BJ (cell line): ENCODE measurements at places on chromosomes 12 and 14. TPM values are rescaled to one million over a fixed set of nuclear protein-coding genes. Genes with fewer than 3 reads are reported as not detected.
A peak's percentile ranks its signal among the peaks of the same experiment; 100 is the strongest.

DNA sequence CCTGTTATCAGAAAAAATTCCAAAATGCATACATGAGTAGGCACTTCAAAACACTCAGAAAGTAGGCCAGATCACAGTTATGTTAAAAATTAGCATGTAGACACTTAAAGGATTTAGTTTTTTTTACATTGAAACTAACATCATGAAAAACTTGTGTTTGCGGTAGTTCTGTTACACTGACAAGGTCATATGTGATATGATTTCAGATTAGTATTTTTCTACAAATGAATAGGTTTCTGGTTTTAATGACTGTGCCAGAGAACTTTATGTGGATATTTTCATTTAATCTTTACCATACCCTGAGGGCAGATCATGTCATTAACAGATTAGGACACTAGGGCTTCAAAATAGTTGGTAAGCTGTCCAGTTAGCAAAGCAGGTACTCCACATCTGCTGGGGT is 20.7 kb downstream of the YARS2 start:
- DNase-seq, result no peak

DNA sequence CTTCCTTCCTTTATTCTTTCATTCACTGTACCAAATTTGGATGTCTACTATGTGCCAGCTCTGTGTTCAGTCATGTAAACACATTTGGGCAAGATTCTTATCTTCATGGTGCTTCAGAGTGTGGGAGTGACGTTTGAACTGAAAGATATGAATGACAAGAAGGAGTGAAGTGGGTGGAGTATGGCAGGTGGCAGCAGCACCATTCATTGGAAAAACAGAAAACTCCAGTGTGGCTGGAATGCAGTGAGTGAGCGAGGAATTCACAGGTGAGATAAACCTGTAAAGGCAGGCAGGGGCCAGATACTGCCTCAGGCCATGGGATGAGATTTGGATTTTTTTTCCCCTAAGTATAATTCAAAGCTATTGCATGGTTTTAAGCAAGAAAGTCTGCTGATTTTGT is 140.7 kb upstream of the CCDC198 start:
- no peak for DNase-seq

DNA sequence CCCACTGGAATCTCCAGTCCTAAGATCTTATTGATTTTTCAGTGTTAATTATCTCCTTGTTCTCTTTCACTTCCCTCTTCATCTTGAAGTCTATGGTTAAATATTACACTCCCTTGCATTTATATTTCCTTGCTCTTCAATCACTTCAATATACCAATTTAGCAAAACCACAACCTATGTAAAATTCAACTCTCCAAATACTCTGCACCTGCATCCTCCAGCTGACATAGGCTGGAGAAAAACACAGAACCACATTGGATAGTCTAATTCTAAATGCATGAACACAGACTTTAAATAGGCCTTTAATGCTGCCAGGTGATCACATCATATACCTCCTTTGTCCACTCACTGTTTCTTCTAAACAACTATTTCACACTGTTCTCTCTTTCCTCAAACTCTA is 253.8 kb upstream of the GARIN6 start:
- DNase-seq, result no peak

- DNase-seq, result no peak
These were observed 4.6 kb downstream of the AQP2 start for GRCh38 chr12:49954863-49955830.

DNA sequence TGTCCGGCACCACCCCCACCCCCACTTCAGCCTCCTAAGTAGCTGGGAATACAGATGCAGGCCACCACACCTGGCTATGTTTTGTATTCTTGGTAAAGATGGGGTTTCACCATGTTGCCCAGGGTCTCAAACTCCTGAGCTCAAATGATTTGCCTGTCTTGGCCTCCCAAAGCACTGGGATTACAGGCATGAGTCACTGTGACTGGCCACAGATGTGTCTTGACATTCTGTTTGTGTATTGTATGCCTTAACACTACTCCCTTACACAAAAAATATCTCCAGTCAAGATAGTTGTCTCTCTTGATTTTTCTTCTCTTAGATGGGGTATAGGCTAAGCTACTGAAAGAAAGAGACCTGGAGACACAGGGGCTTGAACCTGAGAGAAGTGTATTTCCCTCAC is 17.6 kb downstream of the CLEC14A start:
- DNase-seq, result no peak

GRCh38 chr14:89198544-89199329 is 218.3 kb downstream of the FOXN3 start:
- no peak for DNase-seq

DNA sequence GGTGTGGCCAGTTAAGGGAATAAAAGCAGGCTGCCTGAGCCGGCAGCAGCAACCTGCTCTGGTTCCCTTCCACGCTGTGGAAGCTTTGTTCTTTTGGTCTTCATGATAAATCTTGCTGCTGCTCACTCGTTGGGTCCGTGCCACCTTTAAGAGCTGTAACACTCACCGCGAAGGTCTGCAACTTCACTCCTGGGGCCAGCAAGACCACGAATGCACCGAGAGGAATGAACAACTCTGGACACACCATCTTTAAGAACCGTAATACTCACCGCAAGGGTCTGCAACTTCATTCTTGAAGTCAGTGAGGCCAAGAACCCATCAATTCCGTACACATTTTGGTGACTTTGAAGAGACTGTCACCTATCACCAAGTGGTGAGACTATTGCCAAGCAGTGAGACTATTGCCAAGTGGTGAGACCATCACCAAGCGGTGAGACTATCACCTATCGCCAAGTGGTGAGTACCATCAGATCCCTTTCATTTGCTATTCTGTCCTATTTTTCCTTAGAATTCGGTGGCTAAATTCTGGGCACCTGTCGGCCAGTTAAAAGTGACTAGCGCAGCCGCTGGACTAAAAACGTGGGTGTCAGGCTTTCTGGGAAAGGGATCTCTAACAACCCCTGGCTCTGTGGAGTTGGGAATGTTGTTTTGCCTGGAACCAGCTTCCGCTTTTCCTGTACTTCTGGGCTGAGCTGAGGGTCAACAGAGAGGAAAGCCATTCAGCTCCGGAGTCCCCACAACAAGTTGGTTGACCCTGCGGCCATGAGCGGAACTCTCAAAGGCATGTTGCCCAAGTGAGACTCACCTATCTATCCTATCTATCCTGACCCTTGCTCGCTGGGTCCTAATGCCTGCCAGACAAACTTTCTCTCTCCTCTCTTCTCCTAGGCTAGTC is at the start of gene DHRS2:
Gene DHRS2, plus strand, starts transcription at position 48 of the 895 bp plus-strand sequence. CDS start 2,501 bp downstream, outside the sequence.
- DNase-seq, result no peak

GRCh38 chr14:32134448-32135097 is 57.5 kb downstream of the ARHGAP5 start:
- DNase-seq, result peak; percentile 44

GRCh38 chr12:20411345-20411744 is 43.0 kb downstream of the PDE3A start:
- no peak for DNase-seq

DNA sequence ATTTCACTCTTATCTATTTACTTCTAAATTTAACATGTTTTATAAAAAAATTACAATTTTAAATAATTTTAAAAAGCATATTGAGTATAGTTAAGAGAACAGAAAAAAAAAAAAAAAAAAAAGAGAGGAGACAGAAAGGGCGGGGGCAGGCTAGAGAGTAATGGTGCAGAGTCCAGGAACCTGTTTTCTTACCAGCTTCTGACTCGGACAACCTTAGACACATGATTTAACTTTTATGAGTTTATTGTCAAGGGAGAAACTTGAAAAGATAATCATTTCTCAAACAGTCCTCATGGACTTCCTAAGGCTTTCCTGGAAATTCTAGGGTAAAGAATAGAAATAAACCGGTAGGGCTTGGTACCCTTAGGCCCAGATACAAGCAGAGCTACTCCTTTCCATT is 84.3 kb downstream of the RPS6KA5 start:
- DNase-seq, result no peak

The CCDC196 gene
- not detected in 2 replicates for polyA plus RNA-seq

The PMCH gene
- polyA plus RNA-seq, result not detected in 2 replicates

The DHH gene
- not detected in 2 replicates for polyA plus RNA-seq

The AMN gene
- polyA plus RNA-seq, result 0.04 and 0.17 TPM in 2 replicates

The C12orf54 gene
- polyA plus RNA-seq, result not detected in 2 replicates

The CD69 gene
- not detected in 2 replicates for polyA plus RNA-seq

The RNASE3 gene
- not detected in 2 replicates for polyA plus RNA-seq
